ENCODE measurements at places on chromosomes 4 and X. TPM values are rescaled to one million over a fixed set of nuclear protein-coding genes. Genes with fewer than 3 reads are reported as not detected.

The ANK2 gene
- total RNA-seq, result 0.58 TPM

The HSD17B13 gene
- total RNA-seq, result 0.06 TPM

The FREM3 gene
- not detected for total RNA-seq

The USP27X gene
- 3.4 TPM for total RNA-seq

The FAM149A gene
- total RNA-seq, result 1.5 TPM

The LUZP4 gene
- not detected for total RNA-seq

The KIT gene
- total RNA-seq, result not detected

The ODAPH gene
- not detected for total RNA-seq

The TMEM144 gene
- total RNA-seq, result 4.5 TPM

The MAGEE1 gene
- 4.9 TPM for total RNA-seq

The PHEX gene
- 0.34 TPM for total RNA-seq

The KLHL5 gene
- total RNA-seq, result 59.4 TPM

The CYTL1 gene
- total RNA-seq, result not detected

The MAP7D2 gene
- total RNA-seq, result 6.1 TPM

The SYP gene
- 2.2 TPM for total RNA-seq

The FGFR3 gene
- 2.2 TPM for total RNA-seq

The UGT8 gene
- 0.13 TPM for total RNA-seq

The P2RY10 gene
- total RNA-seq, result not detected

The GAGE13 gene
- not detected for total RNA-seq

The PDE6B gene
- total RNA-seq, result not detected

The ABCG2 gene
- total RNA-seq, result 22.4 TPM

The C4orf54 gene
- total RNA-seq, result not detected

The MAGEB2 gene
- not detected for total RNA-seq

The NAP1L3 gene
- 0.62 TPM for total RNA-seq

The AFM gene
- total RNA-seq, result not detected

The TEX11 gene
- not detected for total RNA-seq

The PDLIM3 gene
- 0.24 TPM for total RNA-seq

Data from A549 treated with RU486 at 1 μM for 4 hours (cell line).